Placental epithelial cell (primary cell): ENCODE measurements at places on chromosomes 12 and 14. TPM values are rescaled to one million over a fixed set of nuclear protein-coding genes. Genes with fewer than 3 reads are reported as not detected.

NELL2 gene
- total RNA-seq: 0.33 TPM in 1 of 2 replicates, not detected in the other

ARMH4 gene
- total RNA-seq: 3.5 and 5.6 TPM in 2 replicates

KRT73 gene
- total RNA-seq: not detected in 2 replicates

IGF1 gene
- not detected in 2 replicates for total RNA-seq

LRP1-AS gene
- total RNA-seq: not detected in 2 replicates

ZNF385A gene
- total RNA-seq: 0.79 and 2.9 TPM in 2 replicates

IAPP gene
- not detected in 2 replicates for total RNA-seq

ESR2 gene
- total RNA-seq: not detected in 2 replicates

ARHGEF25 gene
- 6.0 and 22.4 TPM in 2 replicates for total RNA-seq

SLC10A1 gene
- not detected in 2 replicates for total RNA-seq

ZNF384 gene
- 29.2 and 29.8 TPM in 2 replicates for total RNA-seq

LRP6 gene
- total RNA-seq: 18.0 and 21.2 TPM in 2 replicates

DLGAP5 gene
- total RNA-seq: 3.5 and 11.1 TPM in 2 replicates

POTEM gene
- total RNA-seq: not detected in 2 replicates

KRT74 gene
- total RNA-seq: not detected in 2 replicates

SLC4A8 gene
- 14.1 and 14.9 TPM in 2 replicates for total RNA-seq

BEGAIN gene
- 1.4 and 1.6 TPM in 2 replicates for total RNA-seq

TBX5 gene
- total RNA-seq: not detected in 2 replicates

SLC7A8 gene
- total RNA-seq: 12.2 and 12.7 TPM in 2 replicates

OVCH1 gene
- total RNA-seq: not detected in 2 replicates

SPX gene
- total RNA-seq: not detected in 2 replicates

KCNC2 gene
- total RNA-seq: not detected in 2 replicates

MANSC4 gene
- total RNA-seq: not detected in 2 replicates

GPR84 gene
- not detected in 2 replicates for total RNA-seq

NTS gene
- total RNA-seq: not detected in 2 replicates

SAV1 gene
- 13.0 and 18.8 TPM in 2 replicates for total RNA-seq

TMTC1 gene
- under 0.01 and 0.39 TPM in 2 replicates for total RNA-seq

SMCO2 gene
- 0.39 TPM in 1 of 2 replicates, not detected in the other for total RNA-seq

SRRM4 gene
- total RNA-seq: under 0.01 TPM in 2 replicates

KIF5A gene
- total RNA-seq: under 0.01 and 0.11 TPM in 2 replicates

ANGEL1 gene
- 8.6 TPM in 2 replicates for total RNA-seq

IL26 gene
- total RNA-seq: not detected in 2 replicates

GALNT8 gene
- total RNA-seq: under 0.01 TPM in 1 of 2 replicates, not detected in the other

POTEG gene
- not detected in 2 replicates for total RNA-seq

ADAM20 gene
- total RNA-seq: 1.5 and 3.9 TPM in 2 replicates

B3GNT4 gene
- total RNA-seq: 0.39 and 0.87 TPM in 2 replicates

KRT6C gene
- total RNA-seq: 6.3 and 9.3 TPM in 2 replicates

ZFHX2 gene
- 0.39 TPM in 1 of 2 replicates, not detected in the other for total RNA-seq

ZFYVE1 gene
- 25.8 and 34.9 TPM in 2 replicates for total RNA-seq

ADAM21 gene
- total RNA-seq: under 0.01 and 0.43 TPM in 2 replicates

CPM gene
- 0.98 and 4.3 TPM in 2 replicates for total RNA-seq

ITGB7 gene
- total RNA-seq: not detected in 2 replicates

PDE3A gene
- 12.8 and 33.4 TPM in 2 replicates for total RNA-seq

NTN4 gene
- 7.1 and 78.1 TPM in 2 replicates for total RNA-seq

USP5 gene
- 69.5 and 126 TPM in 2 replicates for total RNA-seq

FGF23 gene
- not detected in 2 replicates for total RNA-seq

DCN gene
- total RNA-seq: 27.7 and 87.6 TPM in 2 replicates

HCAR3 gene
- total RNA-seq: not detected in 2 replicates

SPPL3 gene
- total RNA-seq: 7.1 and 11.7 TPM in 2 replicates

HOXC9 gene
- 0.65 TPM in 1 of 2 replicates, not detected in the other for total RNA-seq

DCAF5 gene
- total RNA-seq: 33.8 and 49.1 TPM in 2 replicates

C1QL4 gene
- not detected in 2 replicates for total RNA-seq

CLMN gene
- total RNA-seq: 53.8 and 59.4 TPM in 2 replicates

TNFAIP2 gene
- 8.6 and 12.3 TPM in 2 replicates for total RNA-seq

TAS2R7 gene
- total RNA-seq: 0.39 TPM in 1 of 2 replicates, not detected in the other

MRPL42 gene
- total RNA-seq: 12.2 and 51.8 TPM in 2 replicates

ZBTB1 gene
- total RNA-seq: 51.4 and 63.0 TPM in 2 replicates

TGM1 gene
- 33.4 and 35.4 TPM in 2 replicates for total RNA-seq

TDRD9 gene
- total RNA-seq: 6.5 and 6.7 TPM in 2 replicates
